ENCODE measurements at places on chromosomes 12 and 14.

DNA sequence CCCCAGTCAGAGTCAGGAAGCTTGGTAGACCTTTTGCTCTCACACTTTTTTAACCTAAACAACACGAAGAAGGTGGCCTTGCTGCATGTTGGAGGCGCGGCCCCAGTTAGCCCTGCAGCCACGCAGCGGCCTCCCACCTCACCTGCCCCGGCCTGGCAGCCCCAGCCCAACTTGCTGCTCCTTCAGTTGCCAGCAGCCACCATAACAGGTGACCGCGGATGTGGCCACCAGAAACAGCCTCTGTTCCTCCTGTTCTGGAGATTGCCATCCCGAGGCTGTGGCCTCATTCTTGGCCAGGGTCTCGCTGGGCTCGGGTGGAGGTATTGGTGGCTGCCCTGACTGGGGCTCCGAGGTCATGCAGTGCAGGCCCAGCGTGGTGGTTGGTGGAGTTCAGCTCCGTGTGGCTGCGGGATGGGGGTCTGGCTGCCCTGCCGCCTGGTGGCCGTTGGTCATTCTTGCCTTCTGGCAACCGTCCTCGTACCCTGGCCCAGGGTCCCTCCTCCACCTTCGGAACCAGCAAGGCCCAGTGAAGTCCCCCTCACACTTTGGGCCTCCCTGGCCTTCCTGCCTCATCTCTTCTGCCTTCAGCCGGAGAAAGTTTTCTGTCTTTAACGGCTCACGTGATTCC, 20.7 kb upstream of the TEX22 start:
- no peak for DNase-seq

DNA sequence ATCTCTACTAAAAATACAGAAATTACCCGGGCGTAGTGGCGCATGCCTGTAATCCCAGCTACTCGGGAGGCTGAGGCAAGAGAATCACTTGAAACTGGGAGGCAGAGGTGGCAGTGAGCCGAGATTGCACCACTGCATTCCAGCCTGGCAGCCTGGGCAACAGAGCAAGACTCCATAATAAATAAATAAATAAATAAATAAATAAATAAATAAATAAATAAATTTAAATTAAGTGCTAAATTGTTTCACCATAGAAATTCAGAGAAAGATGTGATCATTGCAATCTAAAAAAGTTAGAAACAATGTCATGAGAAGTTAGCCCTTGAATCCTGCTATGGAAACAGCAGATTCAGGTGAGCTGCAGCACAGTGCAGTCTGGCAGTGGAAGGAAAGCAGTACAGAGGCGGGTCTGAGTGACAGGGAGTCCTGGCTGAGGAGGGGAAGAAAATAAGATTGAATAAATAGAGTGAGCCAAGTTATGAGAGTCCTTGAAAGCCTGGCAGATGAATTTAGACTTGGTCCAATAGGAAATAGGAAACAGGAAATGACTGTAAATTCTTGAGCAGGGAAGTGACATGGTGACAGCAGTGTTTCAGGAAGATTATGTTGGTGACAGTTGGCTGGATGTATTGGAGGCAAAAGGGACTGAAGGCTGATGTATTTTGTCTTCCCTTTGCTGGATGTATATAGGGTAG, 241.5 kb downstream of the GXYLT1 start:
- DNase-seq: no peak

- no peak for DNase-seq
Observed at GRCh38 chr14:61460718-61461611, 139.6 kb downstream of the PRKCH start.

DNA sequence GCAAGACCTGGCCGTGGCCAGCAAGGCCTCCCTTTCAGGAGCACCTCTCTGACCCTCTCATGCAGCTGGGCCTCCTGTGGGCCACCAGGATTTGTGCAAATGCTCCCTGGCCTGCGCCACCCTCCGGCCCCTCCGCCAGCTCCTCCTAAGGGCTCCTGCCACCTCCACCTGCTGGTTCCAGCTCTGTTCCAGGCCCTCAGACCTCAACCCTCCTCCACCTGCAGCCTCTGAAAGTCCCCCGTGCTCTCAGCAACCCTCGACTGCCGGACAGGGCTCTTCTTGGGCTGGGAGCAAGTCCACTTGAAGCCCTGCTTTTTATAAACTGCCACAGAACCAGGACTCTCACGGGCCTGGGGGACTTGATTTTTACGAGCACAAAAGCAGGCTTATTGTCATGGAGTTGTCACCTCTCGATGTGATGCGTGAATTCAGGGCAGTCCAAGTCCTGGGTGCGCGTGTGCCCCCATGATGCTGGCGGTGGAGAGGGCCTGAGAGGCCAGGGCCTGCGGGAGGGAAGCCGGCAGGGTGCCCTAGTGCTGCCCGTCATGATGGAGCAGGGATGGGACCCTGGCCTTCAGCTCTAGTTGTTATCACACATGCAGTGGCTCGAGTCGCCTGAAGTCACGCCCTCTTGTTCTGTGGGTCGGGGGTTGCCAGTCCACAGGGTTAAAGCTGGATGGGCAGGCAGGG, 9.1 kb downstream of the TEDC1 start:
- DNase-seq: no peak

- DNase-seq: peak; percentile 42
Observed at GRCh38 chr12:110661337-110661972, 27.5 kb downstream of the HVCN1 start.

- no peak for DNase-seq
Observed at GRCh38 chr12:108457006-108457733, 57.9 kb upstream of the FICD start.

DNA sequence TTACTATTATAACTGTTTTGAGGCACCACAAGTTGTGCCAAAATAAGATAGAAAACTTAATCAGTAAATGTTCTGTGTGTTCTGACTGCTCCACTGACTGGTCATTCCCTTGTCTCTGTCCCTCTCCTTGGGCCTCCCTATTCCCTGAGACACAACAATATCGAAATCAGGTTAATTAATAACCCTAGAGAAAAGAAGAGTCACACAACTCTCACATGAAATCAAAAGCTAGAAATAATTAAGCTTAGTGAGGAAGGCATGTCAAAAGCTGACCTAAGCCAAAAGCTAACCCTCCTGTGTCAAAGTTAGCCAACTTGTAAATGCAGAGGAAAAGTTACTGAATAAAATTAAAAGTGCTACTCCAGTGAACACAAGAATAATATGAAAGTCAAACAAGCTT, 53.8 kb upstream of the CCDC196 start:
- no peak for DNase-seq

- no peak for DNase-seq
Observed at GRCh38 chr12:807041-807735, 54.8 kb downstream of the WNK1 start.

DNA sequence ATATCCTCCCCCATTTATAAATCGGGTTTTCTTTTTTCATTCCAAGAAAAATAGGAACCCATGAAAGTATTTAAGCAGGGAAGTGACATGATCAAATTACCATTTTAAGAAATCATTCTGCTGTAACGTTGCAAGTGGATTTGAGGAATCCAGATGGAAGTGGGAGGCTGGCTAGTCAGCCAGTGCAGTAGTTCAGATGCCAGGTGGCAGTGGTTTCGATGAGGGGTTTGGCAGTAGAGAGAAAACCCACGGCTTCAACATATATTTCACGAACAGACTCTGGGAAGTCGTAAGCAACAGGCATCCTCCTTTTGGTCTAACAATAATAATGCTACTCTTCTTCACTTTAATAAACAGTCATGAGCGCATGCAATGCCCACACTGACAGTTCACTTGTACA, 25.0 kb downstream of the PDZRN4 start:
- DNase-seq: no peak

GRCh38 chr12:19440019-19440858, 947 bp downstream of the AEBP2 start:
- DNase-seq: peak; percentile 63

- DNase-seq: no peak
Observed at GRCh38 chr12:108525681-108526080, 10.6 kb downstream of the FICD start.

GRCh38 chr12:118150625-118151024, 14.7 kb downstream of the PEBP1 start:
- no peak for DNase-seq

DNA sequence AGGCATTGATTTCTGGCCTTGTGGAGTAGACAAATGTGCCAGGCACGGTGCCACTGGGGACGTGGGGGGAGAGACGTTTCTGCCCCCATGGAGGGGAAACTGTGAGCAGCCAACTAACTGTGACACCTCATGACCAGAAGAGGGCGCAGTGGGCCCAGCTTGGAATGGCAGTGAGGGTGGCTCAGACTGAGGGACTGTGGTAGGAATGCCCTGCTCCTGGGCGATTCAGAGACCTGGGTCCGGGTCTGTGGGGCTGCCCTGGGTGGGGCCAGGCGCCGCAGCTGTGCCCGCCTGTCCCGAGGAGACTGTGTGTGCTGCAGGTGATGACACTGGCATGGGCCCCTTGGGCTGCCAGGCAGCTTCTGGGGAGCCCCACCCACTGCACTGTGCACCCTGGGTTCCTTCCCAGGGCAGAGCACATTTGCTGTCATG, 60.6 kb downstream of the SLC25A47 start:
- DNase-seq: peak; percentile 66

DNA sequence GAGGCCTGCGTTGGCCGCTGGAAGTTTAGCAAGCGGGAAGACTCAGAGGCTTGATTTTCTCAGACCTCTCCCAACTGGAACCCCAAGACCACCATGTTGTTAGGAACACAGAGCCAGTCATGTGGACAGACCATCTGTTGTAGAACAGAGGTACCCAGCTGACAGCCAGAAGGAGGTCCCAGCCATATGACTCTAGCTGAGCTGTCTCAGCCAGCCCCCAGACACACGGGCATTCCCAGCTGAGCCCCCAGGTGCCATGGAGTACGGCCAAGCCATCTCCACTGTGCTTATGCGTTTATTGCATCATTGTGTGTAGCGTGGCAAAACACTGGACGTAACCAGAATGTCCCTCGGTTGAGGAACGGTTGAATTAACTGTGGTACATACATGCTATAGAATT, 421.9 kb downstream of the TMEM132D start:
- no peak for DNase-seq

- DNase-seq: no peak
Observed at GRCh38 chr12:93180566-93180965, 197.2 kb upstream of the NUDT4 start.

GRCh38 chr14:88823968-88824313, 510 bp upstream of the TTC8 start:
- DNase-seq: no peak

- no peak for DNase-seq
Observed at GRCh38 chr12:115451780-115452736, 768.1 kb upstream of the TBX3 start.

DNA sequence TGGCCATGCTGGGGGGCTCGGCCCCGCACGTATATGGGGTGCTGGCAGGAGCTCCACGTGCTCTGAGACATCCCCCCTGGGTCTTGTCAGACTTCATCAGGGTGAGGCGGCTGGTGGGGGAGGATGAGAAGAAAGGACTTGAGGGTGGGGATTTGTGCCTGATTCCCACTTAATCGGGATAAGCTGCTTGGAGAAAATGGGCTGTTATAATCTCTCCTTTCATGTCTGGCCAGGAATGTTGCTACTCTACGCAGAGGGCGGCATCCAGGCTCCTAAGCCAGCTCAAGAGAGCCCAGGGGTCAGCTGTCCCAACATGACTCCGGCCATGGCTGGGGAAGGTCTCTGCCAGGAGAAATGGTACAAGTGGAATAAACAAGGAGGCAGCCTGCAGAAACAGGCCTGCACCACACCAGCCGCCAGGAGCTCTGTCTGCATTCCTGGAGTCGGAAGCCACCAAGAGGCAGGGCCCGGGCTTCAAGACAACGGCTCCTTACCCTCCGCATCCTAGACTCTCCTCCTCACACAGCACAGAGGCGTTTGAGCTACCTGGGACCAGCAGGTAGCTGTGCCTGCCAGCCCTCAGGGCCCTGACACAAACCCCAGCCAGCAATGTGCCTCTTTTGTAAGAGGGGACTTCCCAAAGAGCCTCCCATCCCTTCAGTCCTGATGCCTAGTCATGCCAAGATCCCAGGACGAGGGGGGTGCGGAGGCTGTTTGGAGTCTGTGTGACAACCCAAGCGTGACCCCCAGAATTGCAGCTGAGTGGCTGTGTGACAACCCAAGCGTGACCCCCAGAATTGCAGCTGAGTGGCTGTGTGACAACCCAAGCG, 195.8 kb upstream of the DIO3 start:
- DNase-seq: no peak

- no peak for DNase-seq
Observed at GRCh38 chr12:43267818-43268217, 284.2 kb downstream of the ADAMTS20 start.
